ENCODE measurements at places on chromosomes 2 and 18. TPM values are rescaled to one million over a fixed set of nuclear protein-coding genes. Genes with fewer than 3 reads are reported as not detected.

Gene SALL3
- total RNA-seq, result 36.5 TPM

Gene MAL
- total RNA-seq, result not detected

Gene SERPINB3
- total RNA-seq, result not detected

Gene GMPPA
- 49.3 TPM for total RNA-seq

Gene ST8SIA5
- total RNA-seq, result 0.04 TPM

Gene ACKR3
- total RNA-seq, result 1.6 TPM

Gene EVA1A
- total RNA-seq, result 2.8 TPM

Gene DNAH6
- total RNA-seq, result 2.6 TPM

Gene DSG2
- total RNA-seq, result 50.5 TPM

Gene CYP27C1
- 3.8 TPM for total RNA-seq

Gene CTDSP1
- total RNA-seq, result 70.5 TPM

Gene OBSL1
- 111 TPM for total RNA-seq

Gene CYS1
- total RNA-seq, result 0.56 TPM

Gene MERTK
- 6.1 TPM for total RNA-seq

Gene CPO
- not detected for total RNA-seq

Gene SH3RF3
- 0.28 TPM for total RNA-seq

Gene C2orf66
- total RNA-seq, result 0.43 TPM

Gene OSBPL1A
- total RNA-seq, result 54.2 TPM

Gene TRIM54
- total RNA-seq, result not detected

Gene STARD6
- not detected for total RNA-seq
